ENCODE measurements at places on chromosomes 2 and 18. TPM values are rescaled to one million over a fixed set of nuclear protein-coding genes. Genes with fewer than 3 reads are reported as not detected.

- DNase-seq = peak; percentile 51
Observed at GRCh38 chr2:178163395-178163794, 30.9 kb upstream of the OSBPL6 start.

- DNase-seq = no peak
Observed at GRCh38 chr18:35514283-35514682, 16.5 kb upstream of the INO80C start.

DNA sequence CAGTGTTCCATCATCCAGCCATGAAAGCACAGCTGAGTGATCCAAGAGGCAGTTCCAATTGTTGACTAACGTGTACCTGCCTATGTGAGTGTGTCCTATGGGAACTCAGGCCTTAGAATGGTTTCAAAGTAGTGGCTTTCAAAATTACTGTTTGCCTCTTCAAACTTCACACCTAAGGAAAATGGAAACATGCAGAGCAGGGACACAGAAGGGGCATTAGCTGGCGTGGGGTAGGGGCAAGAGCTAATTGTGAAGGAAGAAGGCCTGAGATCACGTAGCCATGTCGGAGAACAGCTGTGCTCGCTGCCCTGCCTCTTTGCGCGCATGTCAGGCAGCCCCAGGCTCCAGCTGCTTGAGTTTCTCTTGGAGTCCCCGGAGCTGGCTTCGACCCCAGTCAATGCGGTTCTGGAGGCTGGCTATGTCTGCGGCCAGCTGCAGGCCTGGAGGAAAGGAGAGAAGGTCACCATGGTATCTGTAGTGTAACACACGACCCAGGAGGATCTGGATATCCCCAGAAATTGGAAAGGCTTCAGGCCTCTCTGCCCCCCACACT is 3.8 kb upstream of the IMP4 start:
- no peak for DNase-seq

- no peak for DNase-seq
Observed at GRCh38 chr2:174364628-174365027, 29.9 kb downstream of the SP9 start.

DNA sequence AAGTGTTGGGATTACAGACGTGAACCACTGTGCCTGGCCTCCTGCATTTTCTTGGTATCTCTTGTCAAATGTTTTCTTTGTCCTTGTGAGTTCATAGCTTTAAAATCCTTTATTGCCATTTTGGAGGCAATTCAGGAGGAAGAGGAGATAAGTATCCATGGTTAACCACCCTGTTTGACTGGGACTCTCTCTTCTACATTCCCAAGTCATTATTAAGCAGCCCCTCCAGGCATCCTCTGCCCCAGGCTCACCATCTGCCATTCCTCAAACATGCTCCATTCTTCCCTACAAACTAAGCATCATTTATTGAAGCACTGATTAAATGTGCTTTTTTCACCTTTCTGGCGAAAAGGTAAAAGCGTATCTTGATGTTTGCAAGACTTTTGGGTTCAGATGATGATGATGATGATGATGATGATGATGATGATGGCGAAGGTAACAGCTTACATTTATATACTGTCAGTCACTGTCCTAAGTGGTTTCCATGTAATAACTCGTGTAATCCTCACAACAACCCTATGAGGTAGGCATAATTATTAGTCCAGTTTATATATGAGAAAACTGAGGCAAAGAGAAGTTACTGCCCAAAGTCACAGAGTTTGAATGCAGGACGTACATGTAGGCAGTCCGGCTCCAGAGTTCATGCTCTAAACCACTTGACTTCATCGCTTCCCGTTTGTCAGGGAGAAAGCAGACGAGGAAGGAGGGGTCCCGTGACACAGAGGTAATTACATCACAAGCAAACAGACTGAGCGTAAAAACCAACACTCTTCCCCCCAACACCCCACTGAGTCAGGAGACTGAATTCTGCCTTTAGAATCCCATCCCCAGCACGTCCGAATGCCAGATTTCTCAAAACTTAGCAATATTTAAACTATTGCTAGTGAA is 69.7 kb upstream of the ACKR3 start:
- DNase-seq = peak; percentile 68

Gene MC5R
- not detected for total RNA-seq

Data from M059J (cell line).